ENCODE measurements at places on chromosomes 4 and X.

DNA sequence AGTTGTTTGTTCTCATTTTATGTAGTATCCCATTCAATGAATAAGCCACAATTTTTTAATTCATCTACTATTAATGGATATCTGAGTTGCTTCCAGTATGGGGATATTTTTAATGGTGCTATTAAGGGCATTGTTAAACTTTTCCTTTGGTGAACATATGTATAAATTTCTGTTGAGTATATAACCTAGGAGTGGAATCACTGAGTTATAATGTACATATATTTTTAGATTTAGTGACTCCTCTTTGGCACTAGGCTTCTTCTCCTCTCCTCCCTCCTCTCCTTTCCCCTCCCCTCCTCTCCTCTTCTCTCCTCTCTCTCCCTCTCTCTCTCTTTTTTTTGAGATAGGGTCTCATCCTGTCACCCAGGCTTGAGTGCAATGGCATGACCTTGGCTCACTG, 26.4 kb downstream of the RBM47 start:
- DNase-seq = no peak

GRCh38 chr4:180558427-180558826, 1684.8 kb upstream of the TENM3 start:
- DNase-seq = no peak

- DNase-seq = no peak
Observed at GRCh38 chr4:2691952-2692435, 64.1 kb downstream of the TNIP2 start.

DNA sequence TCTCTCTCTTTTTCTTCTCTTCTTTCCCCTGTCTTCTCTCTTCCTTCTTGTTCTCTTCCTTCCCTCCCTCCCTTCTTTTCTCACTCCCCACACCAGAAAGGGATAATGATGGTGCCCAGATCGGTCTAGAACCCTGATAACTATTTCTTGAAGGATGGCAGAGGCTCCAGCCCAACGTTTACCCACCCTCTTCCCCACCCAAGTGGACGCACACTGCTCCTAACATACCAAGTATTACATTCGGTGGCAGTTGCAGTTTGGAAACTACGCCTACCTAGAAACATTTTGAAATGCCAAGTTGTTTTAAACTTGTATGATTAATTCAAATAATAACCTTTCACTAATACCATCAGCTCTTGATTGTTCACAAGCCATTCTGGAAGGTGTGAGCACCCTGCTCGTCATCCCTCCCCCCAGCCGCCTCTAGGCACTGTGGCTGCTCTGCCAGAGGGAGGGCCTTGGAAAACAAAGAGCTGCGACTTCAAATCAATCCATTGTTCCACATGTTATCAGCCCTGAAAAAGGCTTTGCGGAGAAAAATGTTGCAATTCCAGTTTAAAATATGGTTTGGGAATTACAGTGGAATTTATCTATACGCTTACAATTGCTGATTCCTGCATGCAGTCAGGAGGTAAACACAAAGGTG, 1017.5 kb upstream of the TENM3 start:
- peak; percentile 28 for DNase-seq

GRCh38 chr4:10640561-10641201, 43.9 kb downstream of the CLNK start:
- DNase-seq = peak; percentile 85

DNA sequence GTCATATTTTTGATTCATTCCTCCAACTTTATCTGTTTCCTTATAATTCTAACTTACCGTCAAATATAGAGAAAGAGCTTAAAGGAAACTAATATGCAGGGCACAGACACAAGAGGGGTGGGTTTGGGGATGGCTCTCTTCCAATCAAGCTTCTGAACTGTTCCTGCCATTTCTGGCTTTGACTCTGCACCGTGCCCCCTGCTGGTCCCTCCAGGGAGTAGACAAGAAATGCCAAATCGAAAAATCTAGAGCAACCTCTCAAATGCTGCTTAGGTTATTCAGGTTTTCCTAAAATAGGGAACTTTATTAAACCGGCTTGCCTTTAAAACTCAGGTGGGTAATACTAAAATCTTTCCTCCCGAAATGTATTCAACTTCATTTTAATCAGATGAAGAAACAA, 39.8 kb upstream of the VCX3A start:
- no peak for DNase-seq

DNA sequence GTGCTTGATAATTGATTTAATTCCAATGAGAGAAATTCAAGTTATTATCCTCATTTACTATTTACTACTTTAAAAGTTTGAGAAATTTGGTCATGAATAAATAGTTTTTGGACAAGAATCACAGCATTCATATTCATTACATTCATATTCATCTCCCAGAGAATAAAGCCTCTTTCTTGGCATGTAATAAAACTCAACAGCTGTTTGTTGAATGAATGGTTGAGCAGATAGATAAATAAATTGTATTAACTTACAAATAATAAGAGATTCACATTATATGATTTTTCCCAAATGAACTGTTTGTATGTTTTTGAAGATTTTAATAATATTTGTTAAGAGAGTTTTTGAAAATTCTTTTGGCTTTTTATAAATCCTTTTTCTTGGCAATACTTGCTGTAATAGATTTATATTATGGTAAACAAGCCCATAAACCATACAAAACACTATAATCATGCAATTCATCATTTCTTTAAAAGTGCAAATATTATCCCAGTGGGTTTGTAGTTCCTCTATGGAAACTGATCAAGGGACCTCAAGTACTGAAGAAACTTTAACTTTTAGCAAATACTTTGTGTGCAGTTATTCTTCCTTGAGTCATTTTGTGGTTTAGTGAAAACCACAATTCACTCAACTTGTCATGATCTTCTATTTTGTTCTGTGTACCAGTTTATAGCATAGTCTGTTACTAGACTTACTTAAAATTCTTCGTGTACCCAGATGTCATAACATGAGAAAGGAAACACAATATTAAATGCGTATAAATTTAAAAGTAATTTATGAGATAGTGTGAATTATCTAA, 371.8 kb downstream of the ADGRL3 start:
- no peak for DNase-seq

GRCh38 chr4:40564815-40565483, 64.7 kb downstream of the RBM47 start:
- no peak for DNase-seq

DNA sequence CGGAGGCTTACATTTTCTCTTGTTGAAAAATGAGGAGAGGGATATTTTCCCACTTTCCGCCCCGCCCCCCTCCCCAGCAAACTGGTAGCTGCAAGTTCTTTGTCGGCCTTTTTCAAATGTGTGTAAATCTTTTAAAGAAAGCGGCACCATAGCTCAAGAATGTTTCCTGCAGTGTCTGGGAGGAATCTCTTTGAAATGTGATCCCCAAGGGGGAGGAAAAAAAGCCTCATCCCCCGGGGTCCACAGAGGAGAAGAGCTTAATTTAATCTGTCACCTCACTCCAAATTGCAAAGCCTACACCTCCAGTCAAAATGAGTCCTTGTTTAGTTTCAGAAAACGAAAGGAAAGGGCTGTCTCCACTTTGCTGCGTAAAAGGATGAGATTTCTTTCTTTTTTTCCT, 34.8 kb downstream of the ASMT start:
- DNase-seq = no peak

GRCh38 chrX:154734061-154734781, 16.7 kb downstream of the GAB3 start:
- DNase-seq = peak; percentile 61

DNA sequence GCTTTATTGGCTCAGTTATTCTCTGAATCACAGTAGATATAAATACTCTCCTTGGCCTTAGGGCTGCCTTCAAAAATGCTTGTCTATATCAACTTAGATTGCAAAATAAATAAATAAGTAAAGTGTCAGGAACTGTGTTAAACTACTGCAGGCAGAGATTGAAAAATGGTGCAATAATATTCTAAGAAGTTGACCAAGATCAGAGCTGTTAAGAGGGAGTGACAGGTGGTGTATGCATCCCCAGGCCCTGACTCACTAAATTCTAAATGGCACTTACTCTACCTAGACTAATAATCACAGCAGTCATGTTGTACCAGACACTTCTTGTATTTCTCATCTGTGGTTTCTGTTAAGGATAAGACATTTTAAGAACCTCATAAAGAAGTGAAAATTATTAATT, 235.1 kb upstream of the SPOCK3 start:
- no peak for DNase-seq

DNA sequence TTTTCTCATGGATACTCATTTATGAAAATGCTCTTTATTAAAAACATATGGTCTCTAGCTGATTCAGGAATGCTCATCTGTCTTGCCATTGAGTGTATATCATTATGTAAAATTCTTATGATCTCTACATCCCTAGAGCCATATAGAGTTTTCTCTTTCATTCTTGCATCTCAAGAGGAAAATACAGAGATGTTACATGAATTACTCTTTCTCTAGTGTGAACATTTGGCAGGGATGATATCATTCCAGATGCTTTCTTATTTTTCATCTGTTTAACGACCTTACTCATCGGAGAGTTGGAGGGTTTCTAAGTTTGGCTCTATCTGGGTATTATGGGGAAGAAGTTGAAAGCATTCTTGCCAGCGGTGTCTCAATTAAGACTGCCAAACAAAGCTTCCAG, 202.9 kb upstream of the SLC7A11 start:
- DNase-seq = no peak

GRCh38 chr4:31107362-31107761, 387.2 kb downstream of the PCDH7 start:
- no peak for DNase-seq

- DNase-seq = no peak
Observed at GRCh38 chr4:127250577-127250976, 382.2 kb upstream of the INTU start.

GRCh38 chr4:141416677-141417363, 196.1 kb downstream of the ZNF330 start:
- DNase-seq = no peak

- DNase-seq = no peak
Observed at GRCh38 chr4:137063961-137064360, 468.3 kb downstream of the PCDH18 start.

DNA sequence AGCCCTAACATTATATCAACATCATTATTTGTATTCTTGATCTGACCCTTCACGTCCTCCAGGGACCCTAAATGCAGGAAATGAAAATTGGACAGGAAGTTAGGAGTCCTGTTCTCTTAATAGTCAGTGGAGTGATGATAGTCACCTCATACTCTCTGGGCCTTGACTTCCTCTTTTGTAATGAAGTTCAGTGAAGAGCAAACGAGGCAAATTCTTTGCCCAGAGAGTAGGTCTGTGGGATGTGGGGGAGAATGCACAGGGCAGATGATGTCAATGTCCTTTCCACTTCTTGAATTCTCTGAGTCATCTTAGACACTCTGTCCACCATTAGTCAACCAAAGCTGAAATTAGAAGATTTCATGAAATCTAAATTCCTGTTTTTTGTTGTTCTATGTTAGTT, 17.1 kb upstream of the GPRIN3 start:
- peak; percentile 89 for DNase-seq

- peak; percentile 15 for DNase-seq
Observed at GRCh38 chr4:129453524-129454200, 357.7 kb downstream of the C4orf33 start.

DNA sequence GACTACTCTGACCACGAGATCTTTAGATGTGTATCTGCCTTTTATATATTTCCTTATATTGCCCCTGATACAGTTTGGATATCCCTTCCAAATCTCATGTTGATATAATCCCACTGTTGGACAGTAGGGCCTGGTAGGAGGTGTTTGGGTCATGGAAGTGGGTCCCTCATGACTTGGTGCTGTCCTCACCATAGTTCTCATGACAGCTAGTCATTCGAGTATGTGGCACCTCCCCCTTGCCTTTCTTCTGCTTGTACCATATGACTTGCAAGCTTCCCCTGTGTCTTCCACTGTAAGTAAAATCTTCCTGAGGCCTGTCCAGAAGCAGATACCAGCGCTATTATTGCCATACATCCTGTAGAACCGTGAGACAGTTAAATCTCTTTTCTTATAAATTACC, 145.3 kb downstream of the ZNF518B start:
- DNase-seq = no peak

DNA sequence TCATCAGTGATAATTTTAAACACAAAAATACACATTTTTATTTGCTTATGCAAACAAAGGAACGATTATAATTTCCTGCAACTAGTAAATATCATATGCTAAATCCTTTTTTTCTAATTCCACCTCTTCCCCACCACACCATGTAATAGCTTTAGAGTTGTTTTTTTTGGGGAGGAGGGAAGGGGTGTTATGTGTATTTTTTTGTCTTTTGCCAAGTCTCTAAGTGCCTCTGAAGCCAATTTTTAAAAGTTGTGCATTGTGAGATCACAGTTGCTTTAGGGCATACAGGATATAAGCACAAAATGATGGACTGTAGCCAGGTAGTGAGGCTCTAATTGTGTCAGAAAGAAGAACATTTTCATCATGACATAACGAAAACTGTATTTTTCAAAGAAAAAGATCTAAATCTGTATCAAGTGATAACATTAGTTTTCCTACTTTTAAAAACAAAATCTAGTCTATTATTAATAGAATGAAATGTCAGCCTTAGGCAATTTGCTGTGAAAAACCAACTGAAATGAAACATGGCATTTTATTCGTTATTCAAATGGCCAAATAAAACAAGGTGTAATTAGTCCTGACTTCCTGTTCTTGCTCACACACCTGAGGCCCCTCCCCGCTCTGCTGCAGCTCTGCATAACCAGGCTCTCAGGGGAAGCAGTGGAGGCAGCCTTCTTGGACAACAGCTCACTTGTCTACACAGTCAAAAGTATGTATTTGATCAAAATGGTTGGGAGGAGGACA, 157.4 kb downstream of the PALLD start:
- no peak for DNase-seq

DNA sequence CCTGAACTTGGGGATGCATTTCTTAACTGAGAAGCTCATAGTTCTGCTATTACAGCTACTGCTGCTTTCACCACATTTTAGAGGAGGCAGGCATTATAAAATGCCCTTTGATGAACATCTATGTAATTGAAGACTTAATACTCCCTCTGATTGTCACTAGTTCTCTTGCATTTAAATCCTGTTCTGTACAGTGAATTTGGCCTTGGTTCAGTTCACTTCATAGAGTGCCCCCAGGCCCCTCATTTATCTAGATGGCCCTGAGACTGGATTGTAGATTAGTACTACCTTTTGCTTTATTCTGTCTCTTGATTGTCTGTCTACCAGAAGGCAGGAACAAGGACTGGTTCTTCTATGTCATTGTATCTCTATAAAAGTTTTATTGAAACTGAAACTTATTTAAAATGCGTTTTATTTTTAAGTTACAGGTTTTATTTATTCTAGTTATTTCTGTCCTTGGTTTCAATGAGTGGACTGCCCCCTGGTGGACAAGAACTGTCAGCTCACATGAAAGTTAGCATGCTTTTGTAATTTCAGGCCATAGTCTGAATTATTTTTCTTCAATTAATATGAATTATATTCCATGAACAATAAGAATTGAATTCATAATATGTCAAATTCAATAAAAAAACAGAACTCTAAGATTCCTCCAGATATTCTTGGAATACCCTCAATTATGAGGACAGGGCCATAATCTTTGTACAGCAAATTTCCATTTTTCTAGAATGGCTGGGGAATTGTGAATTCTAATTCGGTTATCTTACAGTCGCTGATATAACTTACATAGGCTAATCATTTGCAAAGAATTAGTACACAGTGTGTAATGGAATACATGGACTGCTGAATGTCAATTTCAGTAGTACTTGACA, 47.2 kb upstream of the TMEM33 start:
- peak; percentile 43 for DNase-seq

GRCh38 chr4:62872856-62873255, 1536.4 kb downstream of the TECRL start:
- no peak for DNase-seq

GRCh38 chr4:19531906-19532848, 719.5 kb upstream of the SLIT2 start:
- no peak for DNase-seq

- no peak for DNase-seq
Observed at GRCh38 chr4:22692736-22693135, at the start of gene GBA3. Gene GBA3, plus strand, starts transcription at chr4:22692937.
